Activated T-helper 1 cell treated with anti-CD3 and anti-CD28 coated beads, Interleukin-12 subunit alpha, Interleukin-12 subunit beta, Interleukin-2, Interleukin-4 antibody, amounts not matched to agents 30 ng/mL and 10 ng/mL and 1 ng/mL, durations not matched to agents 14 hours and 24 hours and 36 hours (primary cell): ENCODE measurements at places on chromosomes 12 and 14. TPM values are rescaled to one million over a fixed set of nuclear protein-coding genes. Genes with fewer than 3 reads are reported as not detected.

DNA sequence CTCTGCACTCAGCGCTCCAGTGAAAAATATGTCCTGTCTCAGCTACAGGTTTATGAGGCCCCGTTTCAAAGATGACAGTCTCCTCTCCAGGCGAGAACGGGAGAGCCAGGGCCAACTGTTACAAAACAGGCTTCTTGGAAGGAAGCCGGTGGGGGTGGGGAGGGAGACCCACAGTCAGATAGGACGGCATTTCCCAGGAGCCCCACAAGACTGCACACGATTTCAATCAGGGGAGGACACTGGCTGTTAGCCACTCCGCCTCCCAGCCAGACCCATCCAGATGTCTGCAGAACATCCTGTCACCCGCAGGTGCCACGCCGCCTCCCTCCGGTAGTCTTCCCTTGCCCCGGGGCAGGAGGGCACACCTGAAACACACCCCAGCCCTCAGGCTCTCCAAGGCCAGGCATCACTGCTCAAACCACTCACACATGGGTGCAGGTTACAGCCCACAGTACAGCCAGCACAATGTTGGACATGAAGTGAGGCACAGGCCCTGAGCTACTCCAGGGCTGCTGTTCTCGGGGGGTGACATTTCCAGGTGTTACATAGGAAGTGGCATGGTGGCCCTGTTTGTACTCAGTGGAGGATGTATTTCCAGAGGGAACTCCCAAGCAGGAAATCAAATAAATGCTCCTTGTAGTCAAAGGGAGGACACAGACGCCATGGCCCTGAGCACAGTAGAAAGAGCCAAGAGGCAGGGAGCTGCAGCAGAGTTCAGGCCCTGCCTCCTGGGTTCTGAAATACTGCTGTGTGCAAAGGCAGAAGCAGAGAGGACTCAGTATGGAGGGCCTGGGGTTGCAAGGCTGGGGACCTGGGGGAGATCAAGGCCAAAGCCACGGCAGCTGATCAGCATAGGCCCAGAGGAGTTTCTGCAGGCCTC, 138.1 kb downstream of the BCL11B start:
- no peaks in the 10 kb centered on the region for H3K36me3 ChIP-seq
- no peak for DNase-seq
- H3K4me1 ChIP-seq, result peaks cover 19% of the 10 kb centered on the region
- no peak overlapping the region for H3K4me3 ChIP-seq
- H3K27ac ChIP-seq, result no peak overlapping the region

DNA sequence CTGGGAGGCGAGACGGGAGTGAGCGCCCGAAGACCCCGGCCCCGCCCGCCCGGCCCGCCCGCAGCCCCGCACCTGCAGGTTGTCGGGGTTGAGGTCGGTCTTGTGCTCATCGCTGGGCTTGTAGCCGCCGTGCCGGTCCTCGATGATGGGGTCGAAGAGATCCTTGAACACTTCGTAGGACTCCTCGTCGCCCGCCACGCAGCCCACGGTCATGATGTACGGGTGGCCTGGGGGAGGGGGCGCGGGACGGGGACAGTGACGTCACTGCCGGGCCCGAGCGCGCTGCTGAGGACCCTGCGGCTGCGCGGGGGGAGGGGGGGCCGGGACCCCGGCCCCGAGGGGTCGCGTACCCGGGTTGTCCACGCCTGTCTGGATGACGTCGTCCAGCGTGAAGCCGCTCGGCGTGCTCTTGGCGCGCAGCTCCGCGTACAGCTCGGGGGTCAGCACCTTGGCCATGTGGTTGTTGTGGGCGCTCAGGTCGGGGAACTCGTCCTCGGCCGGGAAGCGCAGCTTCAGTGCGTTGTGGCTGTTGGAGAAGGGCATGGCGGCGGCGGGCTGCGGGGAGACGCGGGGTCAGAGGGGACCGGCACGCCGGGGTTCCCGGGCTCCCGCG, 573 bp downstream of the CKB start:
- H3K36me3 ChIP-seq, result no peaks in the 10 kb centered on the region
- no peak overlapping the region for H3K27ac ChIP-seq

DNA sequence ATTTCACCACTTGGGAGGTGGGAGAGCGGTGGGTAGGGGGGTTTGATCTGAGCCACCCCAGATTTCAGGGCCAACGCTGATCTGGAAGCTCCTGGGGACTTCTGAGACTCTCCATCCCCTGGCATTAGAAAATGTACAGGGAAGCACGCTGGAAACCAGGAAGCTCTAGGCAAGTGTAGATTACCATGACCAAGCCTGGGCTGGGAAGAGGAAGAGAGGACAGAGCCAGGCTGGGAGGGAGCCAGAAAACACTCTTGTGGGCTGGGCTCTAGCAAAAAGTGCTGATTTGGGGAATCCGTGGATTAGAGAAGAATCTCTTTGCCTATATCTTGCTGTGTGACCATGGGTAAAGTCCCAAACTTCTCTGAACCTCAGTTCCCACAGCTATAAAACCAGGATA, 236.7 kb downstream of the BCL11B start:
- no peaks in the 10 kb centered on the region for H3K4me1 ChIP-seq
- no peak overlapping the region for H3K4me3 ChIP-seq
- H3K36me3 ChIP-seq, result no peaks in the 10 kb centered on the region
- DNase-seq, result no peak
- H3K27me3 ChIP-seq, result peaks cover under 1% of the 10 kb centered on the region
- no peak overlapping the region for H3K27ac ChIP-seq

DNA sequence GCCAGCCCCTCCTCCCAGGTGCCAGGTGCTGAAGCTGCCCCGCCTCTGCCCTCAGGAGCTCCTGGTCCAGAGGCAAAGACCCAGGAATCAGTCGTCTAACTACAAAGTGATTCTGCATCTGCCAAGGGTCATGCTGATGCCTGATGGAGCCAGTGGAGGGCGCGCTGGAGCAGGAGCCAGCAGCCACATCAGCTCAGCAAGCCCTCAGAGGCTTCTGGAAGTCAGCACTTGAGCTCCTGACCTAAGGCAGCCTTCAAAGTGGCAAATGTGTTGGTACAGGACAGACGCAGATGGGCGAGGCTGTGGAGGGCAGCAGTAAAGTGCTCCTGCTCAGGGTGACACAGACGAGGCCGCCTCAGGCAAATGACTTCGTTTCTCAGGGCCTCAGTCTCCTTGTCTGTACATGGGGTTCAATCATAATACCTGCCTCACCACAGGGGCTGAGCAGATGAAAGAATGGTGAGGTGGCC, 10.9 kb downstream of the C12orf43 start:
- peak; percentile 32 for DNase-seq
- H3K36me3 ChIP-seq, result peaks cover 27% of the 10 kb centered on the region
- H3K27ac ChIP-seq, result no peak overlapping the region
- no peaks in the 10 kb centered on the region for H3K27me3 ChIP-seq

DNA sequence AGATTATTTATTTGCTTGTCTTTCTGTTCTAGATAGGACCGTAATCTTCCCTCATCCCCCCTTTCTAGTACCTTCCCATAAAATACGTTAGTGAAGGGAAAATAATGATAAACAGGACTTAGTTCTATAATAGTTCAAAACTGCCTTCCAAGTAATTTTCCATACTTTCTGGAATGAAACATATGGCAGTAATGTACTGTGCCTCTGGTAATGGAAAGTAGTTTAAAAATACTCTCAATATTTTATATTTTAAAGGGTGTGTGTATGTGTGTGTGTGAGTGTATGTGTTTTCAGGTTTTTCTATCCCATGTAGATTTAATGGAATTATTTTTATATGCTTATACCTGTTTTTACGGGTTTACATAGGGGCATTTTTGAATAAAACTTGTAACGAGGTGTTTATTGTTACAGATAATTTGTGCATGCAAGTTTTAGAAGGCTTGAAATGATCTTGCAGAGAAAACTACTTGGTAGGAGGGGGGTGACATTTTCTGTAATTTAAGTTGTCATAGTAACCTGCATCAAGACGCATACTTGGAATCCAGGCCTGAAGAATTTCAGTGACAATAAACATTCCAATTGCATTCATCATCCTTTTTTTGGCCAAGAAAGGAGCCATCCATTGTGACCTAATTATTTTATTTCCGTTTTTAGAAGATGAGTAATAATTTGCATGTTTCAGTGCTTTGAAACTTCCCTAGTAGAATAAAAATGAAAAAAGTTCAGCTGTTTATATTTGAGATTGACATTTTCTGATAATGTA, 38.9 kb downstream of the RASSF8 start:
- H3K4me1 ChIP-seq, result no peaks in the 10 kb centered on the region
- no peak for DNase-seq
- peaks cover 9% of the 10 kb centered on the region for H3K27me3 ChIP-seq
- no peak overlapping the region for H3K27ac ChIP-seq
- H3K36me3 ChIP-seq, result no peaks in the 10 kb centered on the region

DNA sequence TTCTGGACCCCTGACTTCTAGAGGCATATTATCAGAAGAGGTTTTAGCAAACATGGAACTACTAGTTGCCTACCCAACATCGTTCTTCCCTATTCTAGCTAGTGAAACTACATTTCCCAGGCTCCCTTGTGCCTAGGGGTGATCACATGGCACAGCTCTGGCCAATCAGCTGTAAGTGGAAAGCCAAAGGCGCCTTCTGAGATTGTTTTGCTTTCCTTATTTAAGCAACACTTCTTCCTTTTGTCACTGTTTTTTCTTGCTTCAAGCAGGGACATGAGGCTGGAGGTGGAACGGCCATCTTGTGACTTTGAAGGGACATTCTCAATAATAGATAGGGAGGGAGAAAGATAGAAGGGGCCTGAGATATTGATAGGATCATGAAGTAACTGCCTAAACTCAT, 136.7 kb downstream of the ZNF664 start:
- no peaks in the 10 kb centered on the region for H3K4me1 ChIP-seq
- no peak for DNase-seq
- no peak overlapping the region for H3K4me3 ChIP-seq
- no peaks in the 10 kb centered on the region for H3K27me3 ChIP-seq

GRCh38 chr14:23023022-23023794, 11.5 kb downstream of the PSMB5 start:
- H3K36me3 ChIP-seq, result peaks cover 37% of the 10 kb centered on the region
- H3K27ac ChIP-seq, result peak overlapping the region; percentile 40
- H3K27me3 ChIP-seq, result no peaks in the 10 kb centered on the region
- no peak for DNase-seq
- H3K4me3 ChIP-seq, result no peak overlapping the region

GRCh38 chr12:112168561-112168971, 43.2 kb downstream of the TRAFD1 start:
- no peak overlapping the region for H3K27ac ChIP-seq
- H3K4me3 ChIP-seq, result no peak overlapping the region
- H3K27me3 ChIP-seq, result no peaks in the 10 kb centered on the region
- H3K36me3 ChIP-seq, result peaks cover 2% of the 10 kb centered on the region
- no peaks in the 10 kb centered on the region for H3K4me1 ChIP-seq

- H3K36me3 ChIP-seq, result no peaks in the 10 kb centered on the region
- no peak for DNase-seq
- no peak overlapping the region for H3K4me3 ChIP-seq
- H3K4me1 ChIP-seq, result no peaks in the 10 kb centered on the region
- no peak overlapping the region for H3K27ac ChIP-seq
Observed at GRCh38 chr12:119117936-119118335, 60.8 kb upstream of the HSPB8 start.

- no peaks in the 10 kb centered on the region for H3K36me3 ChIP-seq
- H3K4me1 ChIP-seq, result no peaks in the 10 kb centered on the region
- no peak overlapping the region for H3K4me3 ChIP-seq
- H3K27me3 ChIP-seq, result no peaks in the 10 kb centered on the region
Observed at GRCh38 chr14:90424075-90424474, 27.2 kb downstream of the CALM1 start.

GRCh38 chr12:107091989-107092641, 1.2 kb downstream of the CRY1 start:
- peaks cover 13% of the 10 kb centered on the region for H3K4me1 ChIP-seq
- H3K4me3 ChIP-seq, result no peak overlapping the region
- H3K27me3 ChIP-seq, result peaks cover 2% of the 10 kb centered on the region

DNA sequence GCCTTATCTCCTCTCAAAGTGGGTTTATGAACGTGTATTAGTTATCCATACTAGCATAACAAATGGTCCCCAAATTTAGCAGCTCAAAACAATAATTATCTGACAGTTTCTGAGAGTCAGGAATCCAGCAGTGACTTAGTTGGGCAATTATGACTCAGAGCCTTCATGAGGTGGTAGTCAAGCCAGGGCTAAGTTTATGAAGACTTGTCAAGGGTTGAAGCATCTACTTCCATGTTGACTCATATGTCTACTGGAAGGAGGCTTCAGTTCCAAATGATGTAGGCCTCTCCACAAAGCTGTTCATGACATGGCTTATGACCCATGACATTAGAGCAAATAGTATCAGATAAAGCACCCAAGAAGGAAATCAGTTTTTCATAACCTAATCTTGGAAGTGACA, 73.2 kb downstream of the IPO8 start:
- no peak for DNase-seq
- H3K27me3 ChIP-seq, result no peaks in the 10 kb centered on the region
- H3K4me1 ChIP-seq, result peaks cover 7% of the 10 kb centered on the region

DNA sequence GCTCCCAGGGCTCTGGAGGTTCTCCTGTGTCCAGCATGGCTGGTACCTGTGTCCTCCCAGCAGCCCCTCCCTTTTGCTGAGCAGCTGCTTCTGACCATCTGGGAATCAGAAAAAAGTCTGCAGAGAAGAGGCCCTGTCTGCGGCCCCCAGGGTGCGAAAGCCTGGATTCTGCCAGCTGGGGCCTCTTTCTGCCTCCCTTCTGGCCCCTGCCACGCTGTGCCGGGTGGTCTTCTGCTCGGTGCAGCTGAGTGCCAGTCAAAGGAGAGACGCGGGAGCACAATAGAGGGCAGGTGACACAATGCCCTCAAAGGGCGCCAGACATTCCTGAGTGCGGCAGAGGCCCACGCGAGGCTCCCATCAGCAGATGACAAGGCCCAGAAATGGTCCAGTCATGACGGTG, 12.6 kb downstream of the BTBD6 start:
- DNase-seq, result no peak
- no peak overlapping the region for H3K27ac ChIP-seq
- no peaks in the 10 kb centered on the region for H3K27me3 ChIP-seq

DNA sequence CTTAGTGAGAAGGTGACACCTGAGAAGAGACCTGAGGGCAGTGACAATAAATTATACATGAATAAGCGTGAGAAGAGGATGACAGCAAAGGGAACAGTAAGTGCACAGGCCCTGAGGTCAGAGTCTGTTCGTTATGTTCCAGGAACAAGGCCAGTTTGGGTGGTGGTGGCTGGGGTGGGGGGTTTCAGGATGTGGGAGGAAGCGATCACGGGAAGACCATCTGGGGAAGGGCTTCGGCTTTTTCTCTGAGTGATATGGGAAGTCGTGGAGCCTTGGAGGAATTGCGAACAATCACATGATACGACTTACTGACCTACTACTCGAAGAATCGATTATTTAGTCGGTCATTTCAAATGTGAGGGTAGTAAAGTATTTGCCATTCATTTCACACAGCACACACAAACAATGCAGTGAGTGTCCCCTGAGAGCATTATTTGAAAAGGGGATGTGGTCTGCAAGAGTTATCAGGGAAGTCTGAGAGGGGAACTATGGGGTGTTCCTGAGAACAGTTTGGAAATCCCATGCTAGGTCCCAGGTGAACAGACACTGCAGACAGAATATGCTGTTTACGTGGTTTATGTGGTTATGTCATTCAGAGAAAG, 94.7 kb downstream of the SLC38A1 start:
- no peak for DNase-seq
- no peaks in the 10 kb centered on the region for H3K27me3 ChIP-seq
- no peaks in the 10 kb centered on the region for H3K36me3 ChIP-seq
- peaks cover 26% of the 10 kb centered on the region for H3K4me1 ChIP-seq

IL22 gene
- 3.4 TPM in 2 replicates for total RNA-seq

OTUB2 gene
- 1.5 TPM in 2 replicates for total RNA-seq

TIMM9 gene
- total RNA-seq, result 66.5 and 67.4 TPM in 2 replicates

ADAM20 gene
- total RNA-seq, result 0.47 and 0.61 TPM in 2 replicates
